Activated T-helper 17 cell treated with anti-CD3 and anti-CD28 coated beads, Interleukin-2, amount 50 U/mL, for 72 hours (primary cell): ENCODE measurements at places on chromosomes 16 and 17. TPM values are rescaled to one million over a fixed set of nuclear protein-coding genes. Genes with fewer than 3 reads are reported as not detected.

The STH gene
- total RNA-seq: not detected

- ATAC-seq: no peak
Measured at GRCh38 chr17:10177913-10178505, 20.4 kb downstream of the GAS7 start.

DNA sequence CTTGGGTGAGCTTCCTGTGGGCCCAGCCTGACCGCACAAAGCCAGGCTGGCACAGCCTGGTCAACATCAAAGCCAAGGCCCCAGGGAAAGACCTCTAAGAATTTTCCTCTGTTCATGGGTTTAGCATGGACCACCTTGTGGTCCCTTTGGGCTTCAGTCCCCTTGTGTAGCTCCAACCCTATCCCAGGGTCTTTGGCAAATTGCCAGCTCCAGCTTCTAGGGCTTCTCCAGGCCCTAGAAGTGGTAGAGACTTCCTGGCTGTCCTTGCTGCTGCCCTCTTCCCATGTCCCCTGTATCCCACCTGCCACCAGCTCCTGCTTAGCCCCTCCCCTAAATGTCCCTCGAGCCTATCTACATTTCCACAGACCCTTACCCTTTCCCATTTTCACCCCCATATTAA lies 9.7 kb upstream of the ITGA3 start:
- ATAC-seq: no peak

DNA sequence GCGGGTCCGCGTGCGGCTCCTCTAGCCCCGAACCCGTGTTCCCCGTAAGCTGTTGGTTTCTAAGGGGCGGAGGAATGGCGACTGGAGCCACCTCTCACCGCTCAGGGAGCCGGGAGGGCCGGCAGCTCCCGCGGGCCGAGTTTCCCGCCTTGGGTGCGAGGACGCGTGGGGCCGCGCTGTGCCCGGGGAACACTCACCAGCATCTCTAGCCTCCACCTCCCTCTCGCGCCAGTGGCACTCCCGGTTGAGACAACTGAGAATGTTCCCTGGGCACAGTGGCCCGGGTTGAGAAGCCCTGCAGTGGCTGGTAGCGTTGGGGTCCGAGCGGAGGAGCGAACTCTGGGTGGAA lies 560 bp downstream of the TELO2 start:
- peak; percentile 16 for ATAC-seq

The LRRC37A3 gene
- 10.1 TPM for total RNA-seq

- no peak for ATAC-seq
Measured at GRCh38 chr17:72121164-72122009, 567 bp downstream of the SOX9 start.

The COX4I1 gene
- total RNA-seq: 467 TPM

GRCh38 chr16:85871756-85872155 lies 27.2 kb upstream of the IRF8 start:
- ATAC-seq: no peak

- no peak for ATAC-seq
Measured at GRCh38 chr17:76672270-76672851, 28.8 kb upstream of the ST6GALNAC1 start.

DNA sequence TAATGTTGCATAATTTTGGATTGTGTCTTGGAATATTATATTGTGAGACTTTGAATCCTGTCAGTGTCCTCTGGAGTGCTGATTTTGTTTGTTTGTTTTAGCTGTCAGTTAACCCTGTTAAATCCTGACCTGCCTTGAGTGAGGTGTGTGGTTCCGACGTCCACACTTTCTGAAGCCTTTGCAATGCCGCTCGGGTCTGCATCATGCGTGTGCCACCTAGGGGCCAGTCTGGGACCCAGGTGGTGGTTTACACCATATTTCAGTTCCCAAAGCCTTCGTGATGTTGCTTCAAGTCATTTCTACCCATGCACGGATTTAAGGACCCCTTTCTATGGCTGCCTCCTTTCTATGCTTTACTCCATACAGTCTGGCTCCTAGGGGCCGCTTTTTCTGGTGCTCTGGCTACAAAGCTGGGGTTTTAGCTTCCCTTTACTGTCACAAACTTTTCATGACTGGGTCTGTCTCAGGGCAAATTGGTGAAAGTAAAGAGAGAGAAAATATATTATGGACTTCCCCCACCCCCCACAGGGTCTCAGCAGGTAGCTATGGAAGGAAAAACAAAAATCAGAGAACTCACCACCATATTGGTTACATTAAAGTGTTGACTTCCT lies 11.4 kb upstream of the OR4D1 start:
- no peak for ATAC-seq

DNA sequence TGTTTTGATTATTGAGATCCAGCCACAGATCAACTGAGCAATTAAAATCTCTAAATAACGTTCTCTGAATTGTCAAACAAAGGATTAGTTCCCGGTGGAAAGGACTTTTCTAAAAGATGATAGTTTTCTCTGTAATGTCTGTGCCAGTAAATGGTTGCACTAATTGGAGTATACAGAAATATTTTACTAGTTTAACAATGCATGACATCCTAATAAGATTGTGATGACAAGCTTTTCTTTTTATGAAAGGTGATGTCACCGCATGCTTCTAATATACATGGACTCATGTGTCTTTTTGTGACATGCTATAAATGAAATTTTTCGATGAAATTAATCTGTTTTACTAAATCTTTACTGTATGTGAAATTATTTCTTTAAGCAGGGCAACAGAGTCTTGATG lies 211.1 kb downstream of the IRX3 start:
- no peak for ATAC-seq

DNA sequence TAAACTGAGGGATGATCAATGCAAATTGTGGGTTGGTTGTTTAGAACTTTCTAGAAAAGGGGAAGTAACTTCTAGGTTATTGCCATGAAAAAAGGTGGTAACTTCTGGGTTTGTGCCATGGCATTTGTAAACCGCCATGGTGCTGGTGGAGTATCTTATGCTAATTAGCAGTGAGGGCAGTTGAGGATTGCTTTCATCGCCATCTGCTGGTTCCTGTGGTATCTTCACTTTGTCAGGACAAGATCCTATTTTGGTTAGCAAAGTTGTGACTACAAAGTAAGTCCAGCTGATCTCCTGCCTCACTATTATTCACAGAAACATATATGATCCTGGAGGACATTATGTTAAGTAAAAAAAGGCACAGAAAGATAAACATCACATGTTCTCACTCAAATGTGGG lies 1332.3 kb downstream of the CDH11 start:
- no peak for ATAC-seq

The NLRC5 gene
- 219 TPM for total RNA-seq

The CCL4 gene
- 26.1 TPM for total RNA-seq

DNA sequence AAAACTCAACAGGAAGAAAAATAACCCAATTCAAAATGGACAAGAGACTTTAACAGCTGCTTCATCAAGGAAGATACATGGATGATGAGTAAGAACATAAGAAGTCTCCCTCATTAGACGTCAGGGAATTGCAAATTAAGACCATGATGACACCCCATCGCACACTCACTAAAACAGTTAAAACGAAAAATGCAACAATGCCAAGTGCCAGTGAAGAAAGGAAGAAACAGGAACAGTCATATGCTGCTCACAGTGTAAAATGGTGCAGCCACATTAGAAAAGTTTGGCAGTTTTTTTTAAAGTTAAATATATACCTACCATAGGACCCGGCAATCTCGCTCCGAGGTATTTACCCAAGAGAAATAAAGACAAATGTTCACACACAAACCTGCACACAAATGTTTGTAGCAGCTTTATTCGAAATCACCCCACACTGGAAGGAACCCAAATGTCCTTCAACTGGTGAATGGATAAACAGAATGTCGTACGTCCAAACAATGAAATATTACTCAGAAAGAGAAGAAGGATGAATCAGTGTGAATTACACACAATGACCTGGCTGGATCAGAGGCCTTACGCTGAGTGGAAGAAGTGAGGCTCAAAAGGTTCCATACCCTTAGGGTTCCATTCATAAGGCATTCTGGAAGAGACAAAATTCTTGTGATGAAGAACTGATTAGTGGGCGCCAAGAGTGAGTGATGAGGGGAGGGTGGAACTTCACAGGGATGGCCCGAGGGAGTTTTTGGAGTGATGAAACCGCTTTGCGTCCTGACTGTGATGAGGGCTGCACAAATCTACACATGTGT lies 110.3 kb downstream of the C16orf95 start:
- no peak for ATAC-seq

The MEIOB gene
- total RNA-seq: 0.79 TPM
